ENCODE measurements at places on chromosomes 1 and 21.

DNA sequence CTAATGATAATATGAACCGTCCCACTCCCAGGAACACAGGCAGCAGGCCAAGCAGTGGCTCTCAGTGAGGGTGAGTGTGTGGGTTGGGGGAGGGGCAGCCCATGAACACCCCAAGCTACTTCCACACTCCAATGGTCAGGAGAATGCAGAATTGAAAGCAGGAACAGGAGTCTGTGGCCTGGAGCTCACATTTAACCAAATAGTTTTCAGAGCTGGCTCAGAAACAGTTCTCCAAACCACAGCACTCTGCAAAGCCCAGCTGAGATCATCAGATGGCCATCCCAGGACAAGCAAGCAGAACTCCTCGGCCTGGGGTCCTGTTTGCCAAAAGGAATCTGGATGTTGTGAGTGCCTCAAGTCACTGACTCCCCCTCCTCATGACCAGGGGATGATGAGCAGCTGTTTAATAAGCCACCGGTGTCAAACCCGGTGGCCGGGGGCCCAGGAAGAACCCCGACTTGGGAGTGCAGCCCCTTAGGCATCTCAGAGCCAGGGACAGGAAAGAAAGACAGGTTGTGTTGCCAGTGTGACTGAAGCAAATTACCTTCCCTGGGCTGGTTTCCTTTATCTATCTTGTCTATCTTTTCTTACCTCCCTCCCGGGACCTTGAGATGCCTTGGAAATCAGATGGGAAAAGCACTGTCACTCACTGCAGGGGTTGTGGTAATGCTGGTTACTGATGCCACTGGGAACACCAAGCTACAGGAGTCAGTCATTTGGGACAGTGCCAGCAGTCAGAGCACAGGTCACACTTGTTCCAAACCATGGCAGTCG, 20.4 kb downstream of the DEGS1 start:
- peak; percentile 73 for DNase-seq

DNA sequence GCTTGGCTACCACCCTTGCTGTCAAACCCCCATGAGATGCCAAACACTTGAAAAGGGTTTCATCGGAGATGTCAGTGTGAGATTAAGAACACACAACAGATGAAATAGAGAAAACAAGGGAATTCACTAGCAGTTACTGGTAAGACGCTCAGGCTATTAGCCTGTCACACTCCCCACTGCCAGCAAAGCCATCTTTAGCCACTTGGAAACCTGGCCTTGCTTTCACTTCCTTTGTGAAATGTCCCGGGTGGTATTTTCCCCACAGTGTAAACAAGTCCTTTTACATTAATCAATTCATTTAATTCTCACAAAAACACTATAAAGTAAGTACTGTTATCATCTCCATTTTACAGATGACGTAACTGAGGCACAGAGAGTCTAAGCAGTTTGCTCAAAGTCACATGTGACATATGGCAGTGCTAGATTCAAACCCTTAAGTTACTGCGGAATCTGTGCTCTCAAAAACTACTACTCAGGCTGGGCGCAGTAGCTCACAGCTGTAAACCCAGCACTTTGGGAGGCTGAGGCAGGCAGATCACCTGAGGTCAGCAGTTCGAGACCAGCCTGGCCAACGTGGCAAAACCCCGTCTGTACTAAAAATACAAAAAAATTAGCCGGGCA, 32.7 kb upstream of the KHDRBS1 start:
- no peak for DNase-seq

GRCh38 chr1:161261261-161262235, 3.0 kb downstream of the PCP4L1 start:
- DNase-seq, result no peak

DNA sequence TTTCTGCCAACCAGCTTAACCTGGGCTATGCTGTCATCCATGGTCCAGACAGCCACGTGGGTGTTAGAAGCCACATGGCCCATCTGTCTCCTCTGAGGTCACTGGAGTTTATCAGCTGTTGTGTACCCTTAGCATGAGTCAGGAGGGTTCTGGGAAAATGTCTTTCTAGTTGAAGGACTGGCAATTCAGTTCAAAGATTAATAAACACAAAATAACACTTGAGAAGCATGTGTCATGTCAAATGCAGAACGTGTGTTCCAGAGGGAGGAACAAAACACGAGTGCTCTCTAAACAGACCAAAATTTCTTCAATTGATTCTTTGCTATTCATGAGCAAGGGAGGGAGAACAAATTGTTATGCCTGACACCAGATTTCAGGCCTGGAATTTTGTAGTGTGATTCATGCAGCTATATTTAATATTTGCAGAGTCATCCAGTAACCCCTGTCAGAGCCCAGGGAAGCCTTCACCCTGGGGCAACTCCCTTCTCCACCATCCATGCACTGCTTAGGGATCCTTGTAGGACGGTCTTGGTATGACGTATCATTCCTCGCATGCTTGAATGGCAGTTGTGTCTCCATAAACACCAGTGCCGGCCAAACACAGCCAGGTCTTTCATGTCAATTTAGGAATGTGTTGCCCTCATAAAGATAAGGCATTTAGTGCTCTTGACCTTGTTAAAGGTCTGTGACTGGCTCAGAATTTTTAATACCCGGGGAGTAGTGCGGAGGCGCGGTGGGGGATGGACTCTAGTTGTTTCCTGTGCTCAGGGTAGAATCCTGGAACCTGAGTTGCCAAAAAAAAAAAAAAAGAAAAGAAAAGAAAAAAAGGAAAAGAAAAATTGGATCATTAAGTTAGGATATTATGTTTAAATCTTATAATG, 27.7 kb upstream of the DYRK1A start:
- peak; percentile 92 for DNase-seq

- DNase-seq, result peak; percentile 81
Observed at GRCh38 chr1:207868774-207869721, 41.9 kb downstream of the CD34 start.

DNA sequence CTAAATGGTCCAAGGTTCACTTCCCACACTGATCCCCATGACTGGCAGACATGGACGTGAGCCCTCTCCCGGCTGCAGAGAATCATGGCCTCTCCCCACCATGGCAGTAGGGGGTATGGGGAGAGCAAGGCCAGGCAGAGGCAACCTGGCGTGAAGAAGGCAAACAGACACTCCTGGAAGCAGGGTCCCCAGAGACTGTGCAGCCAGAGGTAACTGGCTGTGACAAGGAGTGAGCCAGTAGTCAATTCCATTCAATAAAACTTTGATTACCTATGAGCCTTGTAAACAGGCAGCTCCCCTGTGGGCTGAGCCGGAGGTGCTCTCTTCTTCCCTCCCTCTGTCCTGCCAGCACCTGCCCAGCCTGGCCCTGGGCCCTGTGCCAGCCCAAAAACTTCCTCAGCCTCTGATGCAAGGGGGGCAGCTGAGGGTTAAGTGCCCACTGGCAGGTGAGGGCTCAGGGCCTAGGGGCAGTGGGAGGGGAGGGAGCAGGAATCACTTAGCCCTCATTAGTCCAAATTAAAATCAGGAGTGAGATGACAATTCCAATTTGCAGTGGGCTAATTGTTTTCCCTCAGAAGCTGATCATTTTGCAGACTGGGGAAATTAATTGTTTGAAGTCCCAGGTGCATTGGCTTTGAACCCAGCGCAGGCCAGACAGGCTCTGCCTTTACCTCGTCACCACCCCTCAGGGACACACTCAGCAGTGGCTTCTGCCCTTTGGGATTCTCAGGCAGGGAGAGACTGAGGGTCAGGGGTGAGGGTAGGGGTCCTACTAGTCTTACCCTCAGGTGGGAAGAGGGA, 35.6 kb downstream of the LRRN2 start:
- no peak for DNase-seq

DNA sequence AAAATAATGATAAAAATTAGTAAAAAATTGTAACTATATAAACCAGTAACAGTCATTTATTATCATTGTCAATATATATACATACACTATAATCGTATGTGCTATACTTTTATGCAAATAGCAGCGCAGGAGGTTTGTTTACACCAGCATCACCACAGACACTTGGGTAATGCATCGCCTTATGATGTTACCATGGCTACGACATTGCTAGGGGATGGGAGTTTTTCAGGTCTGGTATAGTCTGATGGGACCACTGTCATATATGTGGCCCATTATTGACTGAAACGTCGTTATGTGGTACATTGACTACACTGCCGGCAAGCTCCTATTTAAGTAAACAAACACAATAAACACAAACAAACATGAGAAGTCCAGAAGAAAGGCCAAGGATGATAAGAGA, 45.6 kb downstream of the KCNK1 start:
- DNase-seq, result no peak

- DNase-seq, result no peak
Observed at GRCh38 chr1:155522069-155522468, 40.5 kb downstream of the ASH1L start.

DNA sequence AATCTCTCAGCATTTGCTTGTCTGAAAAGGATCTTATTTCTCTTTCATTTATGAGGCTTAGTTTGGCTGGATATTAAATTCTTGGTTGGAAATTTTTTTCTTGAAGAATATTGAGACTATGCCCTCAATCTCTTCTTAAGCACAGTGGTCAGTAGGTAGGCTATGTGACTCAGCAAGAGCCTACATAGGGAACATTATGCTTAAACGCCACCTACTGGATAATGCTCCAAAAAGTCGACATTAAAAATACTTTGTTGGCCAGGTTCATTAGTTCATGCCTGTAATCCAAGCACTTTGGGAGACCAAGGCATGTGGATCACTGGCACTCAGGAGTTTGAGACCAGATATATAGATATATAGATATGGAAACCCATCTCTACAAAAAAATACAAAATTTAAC, 678.0 kb upstream of the USP24 start:
- DNase-seq, result peak; percentile 54

Data from mesenchymal stem cell (in vitro differentiated cells and primary cell).